Activated naive CD8-positive, alpha-beta T cell treated with anti-CD3 and anti-CD28 coated beads for 36 hours (primary cell): ENCODE measurements at places on chromosomes 6 and 20. TPM values are rescaled to one million over a fixed set of nuclear protein-coding genes. Genes with fewer than 3 reads are reported as not detected.

DNA sequence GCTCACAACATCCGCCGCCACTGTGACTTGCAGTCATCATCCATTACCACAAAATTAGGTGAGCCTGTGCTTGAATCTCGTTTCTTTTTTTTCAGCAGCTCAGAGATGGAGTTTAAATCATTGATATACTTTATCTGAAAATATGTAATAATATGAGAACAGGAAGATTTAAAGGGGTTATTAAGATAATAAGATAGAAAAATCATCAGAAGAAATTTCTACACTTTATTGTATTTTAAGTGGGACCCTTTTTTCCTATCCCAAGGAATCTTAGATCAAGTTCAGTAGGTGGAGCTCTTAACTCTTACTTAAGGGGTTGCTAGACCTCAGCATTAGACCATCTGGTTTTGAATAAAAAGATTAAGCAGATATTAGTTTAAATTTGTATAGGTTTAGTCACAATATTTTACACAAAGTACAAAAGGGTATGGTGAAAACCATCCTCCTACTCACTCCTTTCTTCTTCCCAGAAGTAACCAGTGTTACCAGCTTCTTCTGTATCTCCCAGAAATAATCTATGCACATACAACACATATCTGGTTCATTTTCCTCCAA lies 9.4 kb upstream of the NCOA7 start:
- H3K4me1 ChIP-seq = peaks cover 12% of the 10 kb centered on the region
- peaks cover 14% of the 10 kb centered on the region for H3K36me3 ChIP-seq
- no peak overlapping the region for H3K4me3 ChIP-seq
- DNase-seq = peak; percentile 55
- H3K27ac ChIP-seq = no peak overlapping the region
- no peaks in the 10 kb centered on the region for H3K27me3 ChIP-seq

The FAM217A gene
- not detected for total RNA-seq

- no peaks in the 10 kb centered on the region for H3K36me3 ChIP-seq
- no peak overlapping the region for H3K4me3 ChIP-seq
- no peak for DNase-seq
- H3K4me1 ChIP-seq = no peaks in the 10 kb centered on the region
These were observed 19.7 kb downstream of the NRSN1 start for GRCh38 chr6:24145690-24146131.

The FRMD1 gene
- total RNA-seq = not detected

GRCh38 chr20:6644813-6645628 lies 122.5 kb upstream of the BMP2 start:
- peaks cover 5% of the 10 kb centered on the region for H3K27me3 ChIP-seq
- no peak for DNase-seq
- no peak overlapping the region for H3K4me3 ChIP-seq
- H3K27ac ChIP-seq = no peak overlapping the region
- no peaks in the 10 kb centered on the region for H3K4me1 ChIP-seq
- no peaks in the 10 kb centered on the region for H3K36me3 ChIP-seq

The PDRG1 gene
- total RNA-seq = 20.2 TPM

DNA sequence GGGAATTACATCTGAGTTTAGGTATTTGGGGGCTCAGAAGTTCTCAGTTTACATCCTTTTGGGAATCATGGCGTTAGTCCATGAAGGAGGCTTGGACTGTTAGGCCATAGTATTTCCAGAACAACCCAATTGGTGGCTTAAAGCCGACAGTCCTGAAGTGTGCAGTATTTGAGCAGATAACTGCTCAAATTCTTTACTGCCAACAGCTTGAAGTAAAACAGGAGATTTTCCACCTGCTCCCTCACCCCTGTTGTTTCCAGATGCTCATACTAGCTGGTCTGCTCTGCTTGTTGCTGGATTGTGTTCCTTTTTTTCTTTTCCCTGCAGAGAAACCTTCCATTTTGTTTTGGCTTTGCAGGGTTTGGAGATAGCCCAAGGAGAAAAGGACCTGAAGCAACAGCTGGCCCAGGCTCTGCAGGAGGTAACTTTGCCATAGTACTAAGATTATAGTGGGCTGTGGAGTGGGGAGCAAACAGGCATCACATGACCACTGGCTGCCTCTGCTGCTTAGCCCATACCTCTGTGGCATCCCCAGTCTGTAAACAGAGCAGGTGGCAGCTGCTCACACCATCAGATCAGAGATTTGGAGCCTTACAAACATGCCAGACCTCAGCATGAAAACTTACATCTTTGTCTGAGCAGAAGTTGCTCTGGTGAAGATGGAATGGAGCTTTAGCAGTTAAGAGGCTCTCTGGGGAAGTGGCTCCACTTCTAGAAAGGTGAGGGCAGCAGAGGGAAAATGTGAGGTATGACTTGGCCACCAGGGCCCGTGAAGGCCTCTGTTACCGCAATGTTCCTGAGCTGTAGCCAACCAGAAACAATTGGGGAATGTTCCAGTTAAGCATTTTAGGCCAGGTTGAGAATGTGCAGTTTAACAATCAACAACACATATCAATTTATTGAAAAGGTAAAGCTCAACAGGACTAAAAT lies 17.6 kb downstream of the RNF8 start:
- H3K27ac ChIP-seq = no peak overlapping the region
- DNase-seq = no peak
- peaks cover 17% of the 10 kb centered on the region for H3K36me3 ChIP-seq
- H3K4me1 ChIP-seq = peaks cover 3% of the 10 kb centered on the region

DNA sequence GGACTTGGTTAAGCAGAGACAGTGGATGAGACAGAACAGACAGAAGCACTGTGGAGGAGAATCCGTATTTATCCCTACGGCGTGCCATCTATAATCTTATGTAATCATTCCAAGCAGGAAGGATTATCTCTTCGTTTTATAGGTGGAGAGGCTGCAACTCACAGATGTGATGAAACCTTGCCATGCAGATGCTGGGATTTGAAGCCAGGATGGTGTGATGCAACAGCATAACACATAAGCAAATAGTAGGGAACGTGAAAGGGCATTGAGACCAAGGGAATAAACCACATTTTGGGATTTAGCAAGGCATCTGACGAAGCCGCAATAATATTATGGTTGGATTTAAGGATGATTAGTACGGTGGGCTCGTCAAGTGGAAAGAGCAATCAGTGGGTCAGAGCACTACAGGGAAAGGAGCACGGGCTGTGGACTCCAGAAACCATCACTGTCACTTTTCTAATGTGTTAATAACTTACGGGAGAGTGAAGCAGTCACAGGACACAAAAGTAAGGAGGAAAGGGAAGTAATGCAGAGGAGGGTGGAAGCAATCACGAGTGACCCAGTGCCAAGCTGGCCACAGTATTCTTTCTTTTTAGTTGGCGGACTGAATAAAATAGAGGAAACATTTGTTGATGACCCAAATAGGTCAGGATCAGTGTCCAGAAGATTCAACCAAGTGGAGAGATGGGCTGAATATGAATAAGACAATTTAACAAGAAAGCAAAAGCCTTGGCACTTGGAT lies 119.6 kb upstream of the EDN1 start:
- H3K36me3 ChIP-seq = no peaks in the 10 kb centered on the region
- no peaks in the 10 kb centered on the region for H3K27me3 ChIP-seq
- no peak overlapping the region for H3K27ac ChIP-seq
- no peak overlapping the region for H3K4me3 ChIP-seq
- DNase-seq = no peak
